ENCODE measurements at places on chromosomes 16 and 17. TPM values are rescaled to one million over a fixed set of nuclear protein-coding genes. Genes with fewer than 3 reads are reported as not detected.

UNC13D gene
- 107 TPM for total RNA-seq

DNA sequence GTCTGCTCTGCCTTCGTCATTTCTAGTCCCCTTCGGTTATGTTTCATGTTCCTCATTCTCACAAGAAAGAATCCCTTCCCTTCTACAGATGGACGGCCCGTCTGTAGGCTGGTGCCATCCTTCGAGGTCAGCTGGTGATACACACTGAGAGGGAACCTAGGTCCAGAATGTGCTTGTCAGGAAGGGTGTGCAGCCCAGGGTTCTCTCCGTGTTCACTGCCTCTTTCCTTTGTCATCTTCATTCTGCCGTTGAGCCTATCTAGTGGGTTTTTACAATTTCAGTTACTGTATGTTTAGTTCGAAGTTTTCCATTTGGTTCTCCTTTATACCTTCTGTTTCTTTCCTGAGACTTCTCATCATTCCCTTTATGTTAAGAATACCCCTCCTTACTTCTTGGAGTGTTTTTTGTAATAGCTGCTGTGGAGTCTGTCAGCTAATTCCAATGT, 18.9 kb downstream of the KIAA0513 start:
- H3K4me1 ChIP-seq: no peaks in the 10 kb centered on the region
- H3K4me3 ChIP-seq: no peak overlapping the region
- H3K27ac ChIP-seq: no peak overlapping the region
- no peaks in the 10 kb centered on the region for H3K27me3 ChIP-seq

- no peaks in the 10 kb centered on the region for H3K27me3 ChIP-seq
- no peaks in the 10 kb centered on the region for H3K36me3 ChIP-seq
- H3K4me1 ChIP-seq: peaks cover 3% of the 10 kb centered on the region
Measured at GRCh38 chr17:67449845-67450755, 73.0 kb downstream of the PITPNC1 start.

CAVIN1 gene
- not detected for total RNA-seq

- H3K4me3 ChIP-seq: no peak overlapping the region
- DNase-seq: no peak
- H3K4me1 ChIP-seq: no peaks in the 10 kb centered on the region
Measured at GRCh38 chr16:51497541-51498211, 346.6 kb upstream of the SALL1 start.

PHOSPHO1 gene
- total RNA-seq: 0.15 TPM

PLA2G10 gene
- total RNA-seq: not detected

GRCh38 chr16:49282690-49283375, 1.2 kb upstream of the CBLN1 start:
- H3K4me1 ChIP-seq: no peaks in the 10 kb centered on the region
- no peak overlapping the region for H3K27ac ChIP-seq
- no peak for DNase-seq
- H3K27me3 ChIP-seq: peaks cover 36% of the 10 kb centered on the region

MAP2K6 gene
- 7.7 TPM for total RNA-seq

DNA sequence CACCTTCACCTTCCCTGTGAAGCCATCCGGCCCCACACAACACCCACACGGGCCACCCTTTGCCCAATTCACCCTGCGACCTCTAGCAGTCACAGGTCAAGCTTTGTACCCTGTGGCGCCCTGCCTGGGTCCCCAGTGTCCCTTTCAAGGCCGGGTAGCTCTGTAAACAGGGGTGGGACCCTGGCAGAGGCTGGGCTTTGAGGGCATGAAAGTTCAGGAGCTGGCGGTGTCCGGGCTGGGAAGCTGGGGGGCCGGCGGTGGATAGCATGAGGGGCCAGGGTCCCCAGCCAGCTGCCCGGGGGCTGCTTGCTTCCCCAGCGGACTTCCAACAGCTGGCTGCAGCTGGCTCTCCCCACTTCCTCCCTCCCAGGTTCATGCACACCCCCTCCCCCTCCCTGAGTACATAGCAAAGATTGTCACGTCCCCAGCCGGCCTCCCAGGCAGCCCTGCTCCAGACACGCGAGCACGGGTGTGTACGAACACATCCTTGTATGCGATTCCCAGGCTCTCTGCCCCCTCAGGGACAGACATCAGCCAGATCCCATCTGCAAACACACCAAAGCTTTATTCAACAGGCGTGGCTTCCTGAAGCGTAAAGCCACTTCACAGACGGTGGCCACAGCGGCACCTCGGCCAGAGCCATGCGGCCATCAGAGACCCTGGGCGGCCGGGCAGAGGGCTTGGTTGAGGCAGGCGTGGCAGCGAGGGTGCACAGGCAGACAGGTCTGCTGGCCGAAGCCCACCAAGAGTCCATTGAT, 8.2 kb downstream of the NTHL1 start:
- H3K4me3 ChIP-seq: no peak overlapping the region
- H3K4me1 ChIP-seq: peaks cover 12% of the 10 kb centered on the region
- no peak for DNase-seq
- H3K36me3 ChIP-seq: no peaks in the 10 kb centered on the region
- H3K27me3 ChIP-seq: no peaks in the 10 kb centered on the region

GRCh38 chr17:8469964-8470363, 34.3 kb downstream of the NDEL1 start:
- H3K27ac ChIP-seq: no peak overlapping the region
- no peak overlapping the region for H3K4me3 ChIP-seq
- peaks cover 2% of the 10 kb centered on the region for H3K36me3 ChIP-seq
- H3K4me1 ChIP-seq: no peaks in the 10 kb centered on the region
- DNase-seq: no peak

DNA sequence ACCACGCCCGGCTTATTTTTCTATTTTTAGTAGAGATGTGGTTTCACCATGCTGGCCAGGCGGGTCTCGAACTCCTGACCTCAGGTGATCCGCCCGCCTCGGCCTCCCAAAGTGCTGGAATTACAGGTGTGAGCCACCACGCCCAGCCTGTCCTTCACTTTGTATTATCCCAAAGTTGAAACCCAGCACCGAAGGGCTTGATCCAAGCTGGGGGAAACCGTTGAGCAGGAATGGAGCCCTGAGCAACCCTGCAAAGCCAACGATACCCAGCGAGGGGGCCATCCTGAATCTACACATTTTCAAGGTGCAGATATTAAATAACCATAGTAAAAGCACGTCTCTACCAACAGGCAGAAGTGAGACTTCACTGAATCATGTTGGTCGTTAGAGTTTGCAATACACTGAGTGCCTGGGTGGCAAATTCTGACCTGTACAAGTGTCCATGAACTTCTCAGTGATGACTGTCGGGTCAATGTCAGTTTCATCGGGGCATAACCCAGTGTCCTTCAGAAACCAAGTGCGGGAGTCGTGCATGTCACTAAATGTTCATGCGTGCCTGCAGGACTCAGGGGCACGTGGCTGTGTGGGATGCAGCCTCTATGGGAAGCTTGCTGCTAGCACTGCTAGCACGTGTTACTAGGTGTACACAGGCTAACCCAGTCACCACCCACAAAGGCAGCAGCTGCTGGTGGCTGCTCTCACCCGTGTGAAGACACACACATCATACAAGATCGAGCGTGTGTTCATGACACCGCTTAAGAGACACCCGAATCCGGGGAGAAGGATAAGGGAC, 10.5 kb upstream of the RBFOX3 start:
- DNase-seq: no peak
- no peak overlapping the region for H3K4me3 ChIP-seq
- no peaks in the 10 kb centered on the region for H3K36me3 ChIP-seq
- H3K27me3 ChIP-seq: no peaks in the 10 kb centered on the region
- no peak overlapping the region for H3K27ac ChIP-seq

DNA sequence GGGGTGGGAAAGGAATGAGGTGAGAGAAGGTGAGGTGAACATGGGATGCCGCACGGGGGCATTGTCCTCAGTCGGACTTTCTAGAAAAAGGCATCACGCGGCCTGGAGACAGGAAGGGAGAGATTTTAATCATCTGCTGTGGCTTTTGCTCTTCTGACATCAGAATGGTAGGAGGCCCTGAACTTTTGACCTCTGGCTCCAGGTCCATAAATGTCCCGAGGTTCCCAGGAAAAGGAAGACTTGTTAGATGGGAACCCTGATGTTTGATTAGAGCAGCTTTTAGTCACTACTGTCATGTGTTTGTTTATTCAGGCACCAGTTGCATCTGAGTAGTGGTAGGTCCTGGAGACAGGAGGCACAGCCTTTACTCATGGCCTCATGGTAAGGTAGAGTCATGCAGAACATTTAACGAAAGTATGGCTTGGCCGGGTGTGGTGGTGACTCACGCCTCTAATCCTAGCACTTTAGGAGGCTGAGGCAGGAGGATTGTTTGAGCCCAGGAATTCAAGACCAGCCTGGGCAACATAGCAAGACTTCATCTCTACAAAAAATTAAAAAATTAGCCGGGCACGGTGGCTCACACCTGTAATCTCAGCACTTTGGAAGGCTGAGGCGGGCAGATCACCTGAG, 203.1 kb downstream of the MSI2 start:
- H3K4me1 ChIP-seq: peaks cover 32% of the 10 kb centered on the region
- H3K27me3 ChIP-seq: no peaks in the 10 kb centered on the region
- DNase-seq: no peak
- H3K27ac ChIP-seq: no peak overlapping the region
- H3K36me3 ChIP-seq: no peaks in the 10 kb centered on the region

- H3K4me3 ChIP-seq: no peak overlapping the region
- no peak overlapping the region for H3K27ac ChIP-seq
- H3K36me3 ChIP-seq: no peaks in the 10 kb centered on the region
- H3K4me1 ChIP-seq: no peaks in the 10 kb centered on the region
- no peak for DNase-seq
Measured at GRCh38 chr16:62586128-62586862, 550.1 kb upstream of the CDH8 start.

TOP3A gene
- 55.8 TPM for total RNA-seq

GRCh38 chr17:28086519-28086918, 44.0 kb downstream of the NLK start:
- peaks cover 3% of the 10 kb centered on the region for H3K4me1 ChIP-seq
- H3K27me3 ChIP-seq: no peaks in the 10 kb centered on the region
- no peak for DNase-seq
- no peaks in the 10 kb centered on the region for H3K36me3 ChIP-seq

DNA sequence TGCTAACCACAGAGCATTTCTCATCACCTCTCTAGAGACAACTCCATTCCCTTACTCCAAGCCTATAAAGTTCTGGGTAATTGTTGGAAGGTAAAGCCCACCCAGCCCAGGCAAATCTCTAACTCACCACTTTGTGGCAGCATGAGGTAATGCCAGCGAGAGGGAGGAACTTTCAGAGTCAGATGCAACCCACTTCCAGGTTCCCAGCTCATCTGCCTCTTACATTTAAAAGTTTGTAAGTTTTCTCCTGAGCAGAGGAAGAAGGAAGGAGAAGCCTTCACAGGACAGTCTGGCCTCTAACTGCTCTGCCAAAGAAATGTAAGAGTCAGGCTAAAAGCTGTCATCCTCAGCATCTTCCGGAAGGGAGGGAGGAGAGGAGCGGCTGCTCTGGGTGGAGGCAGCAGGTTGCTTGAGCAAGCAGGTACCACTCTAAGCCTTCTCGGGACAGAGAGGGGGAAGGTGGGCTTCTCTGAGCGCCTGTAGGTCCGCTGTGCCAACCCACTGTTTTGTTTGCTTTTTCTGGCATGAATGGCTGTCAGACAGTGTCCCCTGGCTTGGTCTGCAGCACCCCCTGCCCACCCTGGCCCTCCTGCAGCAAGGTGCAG, 1.0 kb downstream of the ZNF319 start:
- peak overlapping the region; percentile 74 for H3K27ac ChIP-seq
- peak; percentile 51 for DNase-seq
- H3K27me3 ChIP-seq: no peaks in the 10 kb centered on the region
- H3K36me3 ChIP-seq: peaks cover 25% of the 10 kb centered on the region
- peaks cover 21% of the 10 kb centered on the region for H3K4me1 ChIP-seq

NOTUM gene
- total RNA-seq: not detected

DNA sequence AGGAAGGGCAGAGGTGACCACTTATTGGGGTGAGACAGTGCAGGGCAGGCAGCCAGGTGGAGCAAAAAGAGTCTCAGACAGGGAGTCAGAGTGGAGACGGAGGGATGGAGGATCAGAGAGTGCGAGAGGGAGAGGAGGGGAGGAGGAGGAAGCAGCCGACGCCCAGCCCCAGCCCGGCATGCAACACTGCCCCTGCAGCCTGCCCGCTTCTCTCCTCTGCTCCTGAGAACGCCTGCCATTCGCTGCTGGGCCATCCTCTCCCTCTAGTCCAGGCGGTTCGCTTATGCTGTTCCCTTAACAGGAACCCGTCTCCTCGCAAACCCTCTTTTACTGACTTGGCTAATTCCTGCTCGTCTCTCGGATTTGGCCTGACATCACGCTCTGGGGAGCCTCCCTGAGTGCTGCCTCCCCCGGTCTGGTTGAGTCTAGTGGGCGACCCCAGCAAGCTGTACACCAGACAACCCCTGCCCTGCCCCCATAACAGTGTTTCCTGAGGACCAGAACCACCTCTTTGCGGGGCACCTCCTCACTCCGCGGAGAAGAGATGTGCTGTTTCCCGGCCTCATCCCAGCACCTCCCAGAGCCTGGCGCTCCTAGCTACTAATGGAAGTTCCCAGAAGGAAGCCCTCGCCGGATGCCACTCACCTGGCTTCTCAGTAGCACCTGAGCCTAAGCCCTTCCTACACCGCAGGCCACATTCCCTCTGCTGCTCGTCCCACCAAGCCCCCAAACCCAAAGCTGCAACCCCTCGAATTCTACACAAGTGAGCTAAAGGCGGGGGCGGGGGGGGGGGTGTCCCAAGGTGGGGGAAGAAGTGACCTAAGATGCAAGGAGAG, 61.2 kb upstream of the CCL1 start:
- DNase-seq: no peak
- no peaks in the 10 kb centered on the region for H3K36me3 ChIP-seq
- no peak overlapping the region for H3K27ac ChIP-seq
- H3K27me3 ChIP-seq: peaks cover 8% of the 10 kb centered on the region
- H3K4me3 ChIP-seq: no peak overlapping the region
- H3K4me1 ChIP-seq: peaks cover 6% of the 10 kb centered on the region

ESRP2 gene
- not detected for total RNA-seq

PITPNM3 gene
- total RNA-seq: 0.49 TPM

KIF2B gene
- total RNA-seq: not detected

GRCh38 chr16:85202051-85202601, 89.9 kb upstream of the CIBAR2 start:
- H3K27me3 ChIP-seq: no peaks in the 10 kb centered on the region
- H3K36me3 ChIP-seq: no peaks in the 10 kb centered on the region
- no peaks in the 10 kb centered on the region for H3K4me1 ChIP-seq
- no peak overlapping the region for H3K4me3 ChIP-seq
- no peak overlapping the region for H3K27ac ChIP-seq

ACSF3 gene
- total RNA-seq: 115 TPM

DNA sequence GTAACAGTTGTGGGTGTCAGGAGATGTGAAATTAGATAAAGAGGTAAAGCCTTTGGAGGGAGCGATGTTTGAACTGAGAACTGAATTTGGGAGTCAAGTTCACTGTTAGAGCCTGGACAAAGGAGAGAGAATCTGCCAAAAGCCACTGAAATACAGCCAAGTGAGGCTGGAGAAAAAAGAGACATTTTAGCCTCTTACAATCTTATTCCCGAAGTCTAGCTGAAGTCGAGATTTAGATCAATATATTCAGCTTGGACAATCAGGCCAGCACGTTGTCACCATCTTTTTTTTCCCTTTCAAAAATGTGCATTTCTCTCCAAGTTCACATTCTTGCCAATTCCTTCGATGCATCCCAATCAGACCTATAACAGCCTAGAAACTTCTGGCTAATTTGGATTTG, 312.2 kb downstream of the RBFOX1 start:
- no peaks in the 10 kb centered on the region for H3K4me1 ChIP-seq
- H3K4me3 ChIP-seq: no peak overlapping the region
- no peaks in the 10 kb centered on the region for H3K36me3 ChIP-seq
- no peak for DNase-seq
- H3K27ac ChIP-seq: no peak overlapping the region
